ENCODE measurements at places on chromosomes 1 and 21.

DNA sequence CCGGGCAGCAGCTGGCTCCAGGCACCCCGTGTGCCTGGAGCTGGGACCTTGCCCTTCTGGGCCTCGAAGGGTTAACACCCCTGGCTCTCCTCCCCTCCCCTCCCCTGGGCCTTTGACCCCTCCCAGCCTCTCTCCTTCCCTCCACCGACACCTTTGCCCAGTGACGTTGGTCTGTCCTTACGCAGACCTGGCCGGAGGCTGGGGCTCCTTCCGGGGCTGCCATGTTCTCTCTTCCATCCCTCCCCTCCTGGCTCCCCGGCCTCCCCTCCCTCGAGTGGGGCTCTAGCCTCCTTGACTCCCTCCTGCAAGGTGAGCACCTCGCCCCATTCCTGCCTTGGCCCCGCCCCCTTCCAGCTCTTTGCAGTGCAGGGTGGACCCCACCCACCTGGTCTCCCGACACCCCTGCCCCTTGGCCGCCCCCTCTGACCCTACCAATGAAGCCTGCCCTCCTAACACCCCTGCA, at the start of gene TMEM82:
TSS of gene TMEM82 (plus strand) at position 161 of the 463 bp plus-strand sequence. CDS start at position 222, 61 bp downstream.
- DNase-seq = no peak

DNA sequence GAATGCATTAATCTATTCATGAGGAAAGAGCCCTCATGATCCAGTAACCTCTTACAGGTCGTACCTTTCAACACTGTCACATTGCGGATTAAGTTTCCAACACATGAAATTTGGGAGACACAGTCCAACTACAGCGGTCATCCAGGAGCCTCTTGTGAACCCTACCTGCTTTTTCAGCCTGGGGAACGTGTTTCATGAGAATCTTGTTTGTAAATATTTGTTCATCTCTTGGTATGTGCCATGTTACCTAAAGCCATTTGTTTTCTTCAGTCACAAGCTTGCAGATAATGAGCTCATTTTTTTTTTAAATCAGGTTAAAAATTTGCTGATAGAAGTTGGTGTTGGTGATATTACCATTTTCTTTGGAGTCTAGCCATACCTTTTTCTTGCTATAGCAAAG, 37.2 kb upstream of the PDC start:
- DNase-seq = no peak

GRCh38 chr1:88009916-88010315, 674.2 kb upstream of the PKN2 start:
- no peak for DNase-seq

GRCh38 chr1:92859400-92860039, 27.7 kb downstream of the RPL5 start:
- DNase-seq = no peak

DNA sequence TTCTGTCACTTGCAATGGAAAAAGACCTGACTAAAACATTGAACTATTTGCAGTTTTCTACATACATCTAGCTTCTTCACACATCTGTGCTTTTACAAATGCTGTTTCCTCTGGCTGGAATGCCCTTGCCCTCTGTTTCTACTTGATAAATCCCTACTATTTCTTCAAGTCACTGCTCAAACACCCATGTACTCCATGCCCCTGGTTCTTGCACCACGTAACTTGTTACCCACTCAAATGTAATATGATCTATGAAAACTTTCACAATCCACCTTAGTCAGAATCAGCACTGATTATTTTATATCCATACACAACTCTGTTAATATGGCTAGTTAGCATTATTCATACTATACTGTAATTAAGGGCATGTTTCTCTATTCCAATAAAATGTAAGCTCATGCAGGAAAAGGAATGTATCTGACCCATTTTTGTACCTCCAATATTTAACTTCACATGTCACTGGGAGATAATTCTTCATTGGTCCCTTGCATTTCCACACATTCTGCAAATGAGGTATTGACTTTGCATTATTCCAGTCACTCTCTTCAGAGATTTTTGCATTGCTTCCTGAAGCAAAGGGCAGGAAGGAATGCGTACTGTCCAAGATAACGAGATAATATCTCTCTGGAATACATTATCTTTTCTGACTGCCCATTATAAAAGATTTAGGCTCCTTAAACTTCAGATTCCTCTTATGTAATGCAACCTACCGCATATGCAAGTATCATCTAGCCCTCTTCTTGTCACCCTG, 158.3 kb downstream of the COL24A1 start:
- no peak for DNase-seq

- DNase-seq = no peak
Observed at GRCh38 chr1:206924592-206925105, 2.9 kb upstream of the FCMR start.

- DNase-seq = no peak
Observed at GRCh38 chr1:98001764-98002163, 80.9 kb upstream of the DPYD start.

GRCh38 chr1:87402241-87403002, 73.7 kb downstream of the LMO4 start:
- no peak for DNase-seq

DNA sequence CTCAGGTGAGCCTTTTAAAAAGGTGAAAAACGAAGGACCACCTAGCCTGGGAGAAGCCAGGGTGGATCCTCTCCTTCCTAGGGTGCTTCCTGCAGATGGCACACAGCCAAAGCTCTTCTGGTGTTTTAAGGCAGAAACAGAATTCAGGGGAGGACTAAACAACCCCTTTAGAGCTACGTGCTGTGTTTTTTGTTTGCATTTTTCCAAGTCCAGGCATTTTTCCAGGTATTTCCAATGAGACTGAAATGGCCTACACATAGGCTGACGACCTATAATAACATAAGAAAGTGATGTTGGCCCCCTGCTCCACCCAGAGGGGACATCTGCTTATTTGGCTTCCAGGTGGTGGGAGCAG, 83.8 kb downstream of the CAPZB start:
- DNase-seq = no peak

- no peak for DNase-seq
Observed at GRCh38 chr1:179881642-179882252, 338 bp upstream of the TOR1AIP1 start.

GRCh38 chr21:38810034-38810825, 4.5 kb downstream of the ETS2 start:
- DNase-seq = no peak

- DNase-seq = no peak
Observed at GRCh38 chr1:210607361-210607760, 278.7 kb downstream of the HHAT start.

DNA sequence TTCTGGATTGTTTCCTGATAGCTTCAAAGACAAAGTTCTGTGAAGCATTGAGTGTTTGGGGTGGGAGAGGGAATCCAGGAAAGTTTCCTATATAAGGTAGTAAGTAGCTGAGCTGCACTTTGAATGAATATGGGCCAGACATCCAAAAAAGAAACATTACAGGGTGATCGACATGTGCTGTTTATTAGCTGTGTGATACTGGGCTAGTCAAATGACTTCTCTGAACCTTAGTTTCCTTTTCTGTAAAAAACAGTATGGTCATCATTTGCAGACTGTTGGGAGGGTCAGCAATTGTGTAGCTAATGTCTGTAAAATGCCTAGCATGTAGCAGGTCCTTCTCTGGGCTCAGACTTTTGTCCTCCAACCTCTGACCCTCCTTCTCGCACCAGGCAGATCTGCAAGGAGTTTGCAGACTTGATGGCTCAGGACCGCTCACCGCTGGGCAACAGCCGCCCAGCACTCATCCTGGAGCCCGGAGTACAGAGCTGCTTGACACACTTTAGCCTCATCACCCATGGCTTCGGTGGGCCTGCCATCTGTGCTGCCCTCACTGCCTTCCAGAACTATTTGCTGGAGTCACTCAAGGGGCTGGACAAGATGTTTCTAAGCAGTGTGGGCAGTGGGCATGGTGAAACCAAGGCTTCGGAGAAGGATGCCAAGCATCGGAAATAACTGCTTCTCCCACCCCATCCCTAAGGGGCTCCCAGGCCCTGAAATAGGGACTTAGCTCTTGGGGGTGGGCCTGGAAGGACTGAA, 21.1 kb downstream of the TFAP2E start:
- no peak for DNase-seq

GRCh38 chr21:44822484-44823178, 4.8 kb upstream of the SUMO3 start:
- DNase-seq = no peak

GRCh38 chr1:244163861-244164510, 112.9 kb downstream of the ZBTB18 start:
- DNase-seq = peak; percentile 67

GRCh38 chr1:204017032-204017431, 55.9 kb upstream of the SOX13 start:
- no peak for DNase-seq

GRCh38 chr1:158248771-158249170, 5.5 kb upstream of the CD1A start:
- no peak for DNase-seq

DNA sequence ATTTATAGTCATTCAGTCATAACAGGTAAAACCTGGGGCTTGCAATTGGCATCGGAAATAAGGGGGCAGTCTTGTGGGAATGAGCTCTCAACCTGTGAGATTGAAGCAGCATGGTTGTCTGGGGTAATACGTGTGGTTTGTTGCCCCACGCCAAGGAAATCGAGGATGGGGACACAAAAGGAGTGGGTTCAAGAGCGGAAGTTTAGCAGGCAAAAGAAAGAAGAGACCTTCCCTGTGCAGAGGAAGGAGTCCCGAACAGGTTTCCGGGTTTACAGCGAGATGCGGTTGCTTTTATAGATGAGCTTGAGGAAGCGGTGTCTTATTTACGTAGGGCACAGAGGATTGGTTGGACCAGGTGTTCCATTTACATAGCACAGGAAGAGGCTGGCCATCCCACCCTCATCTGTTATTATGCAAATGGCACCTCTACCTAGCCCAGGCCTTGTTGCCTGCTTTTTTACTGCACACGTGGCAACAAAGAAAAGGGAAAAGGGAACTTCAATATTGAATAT, 37.3 kb downstream of the IFNAR1 start:
- DNase-seq = no peak

GRCh38 chr1:209015092-209015491, 568.4 kb upstream of the CAMK1G start:
- DNase-seq = no peak

DNA sequence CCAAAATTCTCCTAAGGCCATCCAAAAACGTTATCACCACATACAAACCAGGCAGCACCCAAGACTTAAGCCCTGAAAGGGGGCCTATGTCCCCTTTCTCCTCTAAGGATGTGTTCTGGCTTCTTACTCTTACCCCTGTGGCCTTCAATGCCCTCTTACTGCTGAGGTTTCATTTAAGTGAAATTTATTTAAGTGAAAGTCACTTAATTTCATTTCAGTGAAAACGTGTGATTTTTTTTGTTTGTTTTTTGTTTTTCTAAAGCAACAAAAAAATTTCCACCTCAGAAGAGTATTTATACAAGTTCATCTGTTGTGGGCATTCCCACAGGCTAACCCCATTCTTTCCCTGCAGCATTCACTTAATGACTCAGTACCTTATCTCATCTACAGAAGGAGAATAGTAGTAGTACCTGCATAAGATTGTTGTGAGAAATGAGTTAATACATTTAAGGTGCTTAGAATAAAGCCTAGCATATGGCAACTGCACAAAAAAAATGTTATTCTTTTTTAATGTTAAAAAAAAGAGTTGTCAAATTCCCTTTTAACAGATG, 220.6 kb downstream of the CHRM3 start:
- DNase-seq = no peak

DNA sequence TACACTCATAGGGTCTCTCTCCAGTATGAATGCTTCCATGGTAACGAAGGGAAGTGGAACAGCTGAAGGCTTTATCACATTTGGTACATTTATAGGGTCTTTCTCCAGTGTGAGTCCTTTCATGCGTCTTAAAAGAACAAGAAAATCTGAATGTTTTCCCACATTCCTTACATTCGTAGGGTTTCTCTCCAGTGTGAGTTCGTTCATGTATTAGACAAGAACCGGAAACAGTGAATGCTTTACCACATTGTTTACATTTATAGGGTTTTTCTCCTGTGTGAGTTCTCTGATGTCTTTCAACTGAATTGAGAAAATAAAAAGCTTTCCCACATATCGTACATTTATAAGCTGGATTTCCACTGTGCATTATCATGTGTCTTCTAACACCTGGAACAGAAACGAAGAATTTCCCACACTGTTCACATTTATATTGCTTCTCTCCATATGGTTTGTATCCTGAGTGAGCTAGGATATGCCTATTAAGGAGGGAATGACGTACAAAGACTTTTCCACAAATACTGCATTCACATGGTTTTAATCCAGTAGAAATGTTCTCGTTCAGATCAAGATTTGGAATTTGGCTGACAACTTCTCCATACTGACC, 3.4 kb downstream of the ZNF669 start:
- DNase-seq = no peak

DNA sequence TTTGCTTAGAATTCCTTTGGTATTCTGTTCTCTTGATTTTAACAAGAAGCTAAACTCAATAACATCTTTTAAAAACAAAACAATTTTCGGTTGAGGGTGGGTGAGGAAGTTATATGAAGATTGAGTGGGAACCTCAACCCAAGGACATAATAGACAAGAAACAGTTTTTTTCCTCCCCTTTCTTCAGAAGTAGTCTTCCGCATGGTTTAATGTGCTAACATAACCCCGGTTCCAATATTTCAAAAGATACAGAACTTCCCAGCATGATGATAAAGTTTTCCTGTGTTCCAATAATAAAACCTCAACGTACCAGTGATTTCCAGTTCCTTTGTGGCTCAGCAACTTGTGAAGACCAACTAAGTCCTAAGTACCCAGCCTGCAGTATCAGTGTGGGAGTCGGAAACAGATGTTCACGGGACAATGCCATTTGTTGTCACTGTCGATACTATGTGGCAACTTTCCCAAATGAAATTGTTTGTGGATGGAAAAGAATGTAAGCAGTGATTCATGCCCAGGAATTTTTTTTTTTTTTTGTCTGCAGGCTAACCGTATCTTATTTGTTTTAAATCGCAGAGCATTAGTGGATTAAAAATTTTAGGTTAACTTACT, 48.5 kb downstream of the NR5A2 start:
- DNase-seq = peak; percentile 59

GRCh38 chr1:112344754-112345423, 51.1 kb upstream of the CTTNBP2NL start:
- DNase-seq = no peak

DNA sequence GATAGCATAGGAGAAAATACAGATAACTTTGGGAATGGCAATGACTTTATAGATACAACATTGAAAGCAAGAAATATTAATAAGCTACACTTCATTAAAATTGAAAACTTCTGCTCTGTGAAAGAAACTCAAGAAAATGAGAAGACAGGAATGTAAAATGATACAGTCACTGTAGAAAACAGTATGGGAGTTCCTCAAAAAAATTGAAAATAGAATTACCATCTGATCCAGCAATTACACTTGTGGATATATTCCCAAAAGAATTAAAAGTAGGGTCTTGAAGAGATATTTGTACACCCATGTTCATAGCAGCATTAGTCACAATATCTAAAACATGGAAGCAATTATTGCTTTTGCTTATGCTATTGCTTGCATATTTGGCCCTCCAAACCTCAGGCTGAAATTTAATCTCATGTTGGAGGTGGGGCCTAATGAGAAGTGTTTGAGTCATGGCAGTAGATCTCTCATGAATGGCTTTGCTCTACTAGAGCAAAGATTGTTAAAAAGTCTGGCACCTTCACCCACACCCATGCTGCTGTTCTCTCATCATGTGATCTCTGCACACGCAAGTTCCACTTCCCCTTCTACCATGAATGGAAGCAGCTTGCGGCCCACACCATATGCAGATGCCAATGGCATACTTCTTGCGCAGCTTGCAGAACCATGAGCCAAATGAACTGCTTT, 15.3 kb upstream of the AHCYL1 start:
- no peak for DNase-seq

GRCh38 chr1:153566414-153567371, 1.0 kb upstream of the S100A2 start:
- DNase-seq = peak; percentile 100

GRCh38 chr1:88230126-88230525, 453.9 kb upstream of the PKN2 start:
- no peak for DNase-seq

- no peak for DNase-seq
Observed at GRCh38 chr1:203177470-203178039, 1.9 kb upstream of the MYBPH start.

Measured in Calu3 (cell line).